Gastroesophageal sphincter (tissue), 4 donors: ENCODE measurements at places on chromosomes 6 and 20. TPM values are rescaled to one million over a fixed set of nuclear protein-coding genes. Genes with fewer than 3 reads are reported as not detected.

DNA sequence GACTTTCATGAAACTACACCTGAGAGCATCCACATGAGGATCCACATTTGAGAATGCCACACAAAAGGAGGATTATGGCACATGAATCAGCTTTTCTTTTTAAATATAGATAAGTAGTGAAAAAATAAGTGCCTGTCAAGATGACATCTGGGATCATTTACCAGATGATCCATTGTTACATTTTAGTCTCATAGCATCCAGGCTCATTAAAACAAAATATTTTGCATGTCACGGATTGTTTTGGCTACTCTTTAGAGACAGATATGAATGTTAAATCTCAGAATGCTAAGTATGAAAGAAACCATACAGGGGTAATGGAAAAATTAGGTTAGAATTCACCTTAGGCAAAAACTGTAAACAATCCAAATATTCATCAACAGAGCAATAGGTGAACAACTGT is 66.7 kb downstream of the MYO6 start:
- no peak for ATAC-seq

Gene HLA-DOA
- 4.4 TPM for total RNA-seq

DNA sequence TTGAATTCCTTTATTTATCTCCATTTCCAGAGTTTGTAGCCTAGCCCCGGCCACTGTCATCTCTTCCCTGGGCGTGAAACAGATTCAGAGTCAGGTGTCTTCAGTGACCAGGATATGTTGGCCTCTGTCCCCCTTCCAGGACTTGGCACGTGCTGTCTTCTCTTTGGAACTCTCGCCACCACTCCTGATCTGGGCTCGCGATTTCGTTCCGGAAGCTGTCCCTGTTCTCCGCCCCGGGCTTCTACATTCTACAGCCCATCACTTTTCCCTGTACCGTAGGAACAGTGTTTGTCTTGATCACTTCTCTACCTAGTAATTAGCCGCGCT is 739 bp downstream of the GSS start:
- no peak for ATAC-seq

- ATAC-seq, result peak; percentile 88
These were observed 29.0 kb upstream of the TBPL1 start for GRCh38 chr6:133923938-133924593.

GRCh38 chr6:84774157-84774984 is 10.0 kb upstream of the TBX18 start:
- ATAC-seq, result peak; percentile 81

GRCh38 chr20:44067650-44068081 is 119.3 kb downstream of the JPH2 start:
- ATAC-seq, result no peak

DNA sequence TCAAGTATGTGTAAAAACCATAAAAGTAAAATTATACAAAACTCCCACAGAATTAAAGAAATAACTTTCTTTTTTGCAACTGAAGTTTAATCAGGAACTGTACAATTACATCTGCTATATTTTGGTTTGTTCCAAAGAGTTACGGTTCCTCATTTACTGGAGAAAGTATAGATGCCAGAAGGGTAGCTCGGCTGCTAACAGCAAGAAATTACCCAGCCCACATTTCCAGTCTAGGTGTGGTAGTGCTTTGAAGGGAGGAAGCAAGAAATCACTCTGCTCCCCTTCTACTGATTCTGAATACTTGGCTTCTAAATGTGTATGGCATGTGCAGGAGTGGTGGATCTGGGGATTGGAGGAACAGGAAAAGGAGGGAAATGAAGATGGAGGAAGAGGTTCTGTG is 441.3 kb downstream of the CDC5L start:
- ATAC-seq, result no peak
